Renal cortex interstitium (tissue), 15 donors: ENCODE measurements at places on chromosomes 5 and 9. TPM values are rescaled to one million over a fixed set of nuclear protein-coding genes. Genes with fewer than 3 reads are reported as not detected.

The GCNT1 gene
- 4.3 TPM for polyA plus RNA-seq

GRCh38 chr9:133496861-133497842 is 18.3 kb upstream of the SLC2A6 start:
- DNase-seq: no peak

- DNase-seq: no peak
Observed at GRCh38 chr5:78345485-78345884, 14.9 kb upstream of the SCAMP1 start.

The FGF1 gene
- polyA plus RNA-seq: 16.4 TPM

- no peak for DNase-seq
Observed at GRCh38 chr5:180808461-180809000, 5.9 kb upstream of the MGAT1 start.

DNA sequence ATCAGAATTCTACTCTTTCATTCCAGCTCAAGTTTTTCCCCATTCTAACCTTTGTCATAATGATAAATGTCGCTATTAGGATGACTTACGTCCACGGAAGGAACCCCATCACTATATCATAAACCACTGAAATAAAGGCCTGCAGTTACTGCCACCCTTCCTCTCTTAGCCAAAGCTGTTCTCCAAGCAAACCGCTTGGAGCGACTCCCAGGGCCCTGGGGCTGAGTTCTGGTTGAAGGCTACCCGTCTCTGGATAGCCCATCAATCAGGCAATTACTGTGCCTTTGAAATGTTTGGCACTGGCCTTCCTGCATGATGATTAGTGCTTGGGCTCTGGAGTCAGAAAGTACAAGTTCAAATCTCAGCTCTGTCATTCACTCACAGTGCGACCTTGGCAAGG is 386.0 kb downstream of the SPOCK1 start:
- no peak for DNase-seq

DNA sequence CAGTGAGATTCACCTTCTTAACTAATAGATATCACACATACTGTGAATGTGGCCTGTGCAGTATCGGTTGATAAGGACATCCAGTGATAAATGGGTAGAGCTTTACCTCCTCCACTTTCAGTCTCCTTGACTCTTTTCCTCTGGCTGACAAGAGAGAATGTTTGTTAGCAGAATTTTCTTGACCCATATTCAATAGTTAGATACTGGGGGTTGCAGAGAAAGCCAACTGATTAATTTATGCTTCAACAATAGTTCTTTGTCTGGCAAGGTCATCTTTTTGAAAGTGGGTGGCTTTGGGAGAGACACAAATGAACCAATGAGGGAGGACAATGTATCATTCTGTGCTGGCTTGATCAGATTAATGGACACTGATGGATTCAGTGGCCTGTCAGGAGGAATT is 30.3 kb downstream of the TTC23L start:
- no peak for DNase-seq

The ZNF618 gene
- polyA plus RNA-seq: 42.8 TPM

- DNase-seq: no peak
Observed at GRCh38 chr5:126460459-126460858, 37.2 kb downstream of the GRAMD2B start.

- DNase-seq: no peak
Observed at GRCh38 chr5:128572051-128572929, 34.2 kb upstream of the FBN2 start.

DNA sequence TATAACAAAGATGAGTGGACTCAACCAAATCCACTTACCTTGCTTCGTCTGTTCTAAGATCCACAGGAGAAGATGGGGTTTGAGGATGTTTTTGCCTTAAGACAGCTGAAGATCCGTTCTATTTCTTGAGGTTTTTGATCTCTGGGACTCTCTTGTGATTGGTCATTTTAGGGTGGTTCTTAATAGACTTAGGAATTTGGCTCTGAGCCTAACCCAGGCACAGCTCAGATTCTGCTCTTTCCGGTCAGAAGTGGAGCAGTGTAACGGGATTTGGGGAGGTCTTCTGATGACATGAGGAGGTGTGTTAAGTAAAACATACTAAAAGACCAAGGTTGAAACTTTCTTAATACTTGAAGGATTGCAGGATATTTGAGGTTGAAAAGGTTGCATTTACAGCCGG is 166.9 kb downstream of the DMRT2 start:
- no peak for DNase-seq

The OR13C9 gene
- not detected for polyA plus RNA-seq
